ENCODE measurements at places on chromosomes 4 and X.

- DNase-seq = no peak
These were observed 51.9 kb downstream of the TEX13A start for GRCh38 chrX:105168577-105168976.

GRCh38 chrX:29477878-29478277 is 737.5 kb upstream of the MAGEB2 start:
- DNase-seq = no peak

DNA sequence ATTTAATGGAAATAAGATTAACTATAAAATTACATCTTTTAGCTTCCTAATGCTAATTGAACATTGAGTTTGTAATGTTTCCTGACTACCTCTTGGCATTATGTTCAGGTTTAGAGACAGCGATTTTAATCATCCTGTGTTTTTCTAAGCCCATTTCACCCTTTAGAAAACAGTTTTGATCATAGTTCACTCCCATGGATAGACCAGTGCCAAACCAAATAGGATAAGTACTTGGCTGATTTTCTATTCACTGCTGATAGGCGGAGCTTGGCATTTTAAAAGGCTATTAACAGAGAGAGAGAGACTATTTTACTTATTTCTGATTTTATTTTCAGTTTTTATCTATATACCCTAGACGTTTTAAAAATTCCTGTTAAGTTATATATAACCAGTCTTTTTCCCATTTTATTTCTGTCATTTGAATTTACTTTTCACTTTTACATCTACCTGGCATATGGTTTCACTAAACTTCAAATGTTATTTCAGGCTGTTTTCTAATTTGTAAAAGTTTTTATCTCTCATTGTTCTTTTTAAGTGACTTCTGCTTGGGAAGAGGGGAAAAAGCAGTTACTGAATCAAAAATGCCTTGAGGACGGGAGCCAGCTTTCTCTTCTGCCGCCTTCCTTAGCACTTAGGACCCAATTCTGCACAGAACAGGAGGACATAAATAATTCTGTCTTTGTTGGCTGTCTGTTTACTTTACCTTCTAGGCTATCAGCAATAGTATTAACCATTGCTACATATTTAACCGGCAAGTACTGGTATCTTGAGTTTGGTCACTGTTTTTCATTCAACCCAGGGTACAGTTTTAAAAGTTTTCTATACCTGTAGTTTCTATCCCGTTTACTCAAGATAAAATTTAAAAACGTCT is 46.4 kb downstream of the SGMS2 start:
- DNase-seq = no peak

DNA sequence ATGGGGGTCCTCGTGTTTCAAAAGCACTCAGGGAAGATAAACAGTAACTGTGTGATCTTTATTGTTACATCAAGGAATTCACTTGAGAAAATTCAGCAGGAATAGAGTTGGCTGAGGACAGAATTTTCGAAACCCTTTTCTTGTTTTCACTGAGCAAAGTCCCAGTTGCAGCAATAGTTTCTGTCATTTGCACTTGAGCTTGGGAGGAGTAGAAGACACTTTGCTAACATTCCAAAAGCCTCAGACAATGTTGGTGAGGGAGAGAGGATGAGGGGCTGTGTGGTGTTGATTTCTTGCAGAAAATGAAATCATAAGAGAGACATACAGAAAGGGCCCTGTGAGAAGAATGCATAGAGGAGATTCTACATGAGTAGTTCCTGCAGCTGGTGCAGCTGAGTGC is 151.9 kb upstream of the DIPK2B start:
- no peak for DNase-seq

DNA sequence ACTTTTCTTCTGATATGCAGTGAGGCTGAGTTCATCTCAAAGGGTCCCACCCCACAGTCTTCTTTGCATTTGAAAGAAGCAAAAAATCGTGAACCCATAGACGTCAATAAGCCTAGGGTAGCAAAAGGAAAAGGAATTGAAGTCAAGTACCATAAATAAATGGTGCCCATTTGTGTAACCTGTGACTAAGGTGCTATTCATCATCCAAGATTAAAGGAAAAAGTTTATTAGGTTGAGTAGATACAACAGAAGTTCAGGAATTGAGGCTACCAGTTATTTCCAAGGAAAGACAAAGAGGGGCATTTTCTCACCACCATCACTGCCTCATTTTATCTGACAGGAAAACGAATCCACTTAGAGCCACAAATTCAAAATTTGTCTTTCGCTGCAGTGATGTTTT is 18.8 kb upstream of the GRSF1 start:
- DNase-seq = no peak

- DNase-seq = no peak
These were observed 13.4 kb downstream of the P2RY10 start for GRCh38 chrX:78958419-78959116.
